ENCODE measurements at places on chromosomes 3 and 15. TPM values are rescaled to one million over a fixed set of nuclear protein-coding genes. Genes with fewer than 3 reads are reported as not detected.

SCAANT1 gene
- total RNA-seq: not detected

TM4SF1 gene
- 957 TPM for total RNA-seq

ITIH3 gene
- total RNA-seq: not detected

SLC7A14 gene
- 2.0 TPM for total RNA-seq

PARP14 gene
- 78.7 TPM for total RNA-seq

BRPF1 gene
- total RNA-seq: 34.3 TPM

CXCR6 gene
- not detected for total RNA-seq

MESP1 gene
- 0.10 TPM for total RNA-seq

C3orf85 gene
- not detected for total RNA-seq

SLC9C1 gene
- total RNA-seq: 0.33 TPM

SLC15A2 gene
- 0.33 TPM for total RNA-seq

ZNF774 gene
- 0.98 TPM for total RNA-seq

TJP1 gene
- 152 TPM for total RNA-seq

PTH1R gene
- total RNA-seq: 0.48 TPM

ATP13A5 gene
- total RNA-seq: not detected

KCNMB3 gene
- total RNA-seq: 2.3 TPM

HGD gene
- total RNA-seq: not detected

ZNF639 gene
- 51.9 TPM for total RNA-seq

TF gene
- under 0.01 TPM for total RNA-seq

LRRIQ4 gene
- 0.19 TPM for total RNA-seq

NLGN1 gene
- total RNA-seq: 11.4 TPM

CHL1 gene
- total RNA-seq: not detected

TM6SF1 gene
- 26.3 TPM for total RNA-seq

ANKRD28 gene
- 153 TPM for total RNA-seq

TGM4 gene
- 0.33 TPM for total RNA-seq

GPR27 gene
- not detected for total RNA-seq

SLC30A4 gene
- 6.4 TPM for total RNA-seq

SLC4A7 gene
- 140 TPM for total RNA-seq

ARPC4 gene
- total RNA-seq: 367 TPM

ADAMTSL3 gene
- under 0.01 TPM for total RNA-seq

MTFMT gene
- 13.1 TPM for total RNA-seq

RAD54L2 gene
- 39.8 TPM for total RNA-seq

CHRM5 gene
- not detected for total RNA-seq

CHDH gene
- 0.10 TPM for total RNA-seq

ANKRD63 gene
- total RNA-seq: not detected

TTLL13 gene
- 0.38 TPM for total RNA-seq

MOBP gene
- 0.19 TPM for total RNA-seq

GOLGA8N gene
- 1.8 TPM for total RNA-seq

KCNMB2 gene
- total RNA-seq: not detected

PGBD4 gene
- 1.3 TPM for total RNA-seq

CEP152 gene
- 3.9 TPM for total RNA-seq

MKRN2OS gene
- total RNA-seq: not detected

OSBPL10 gene
- total RNA-seq: 55.8 TPM
